ENCODE measurements at places on chromosomes 7 and 10. TPM values are rescaled to one million over a fixed set of nuclear protein-coding genes. Genes with fewer than 3 reads are reported as not detected.

Gene TRIL
- not detected for total RNA-seq

Gene CUZD1
- 1.5 TPM for total RNA-seq

Gene SLC16A9
- total RNA-seq, result 0.10 TPM

Gene DRGX
- total RNA-seq, result not detected

Gene USP54
- 9.6 TPM for total RNA-seq
